ENCODE measurements at places on chromosomes 13 and 19. TPM values are rescaled to one million over a fixed set of nuclear protein-coding genes. Genes with fewer than 3 reads are reported as not detected.

The COL4A1 gene
- polyA plus RNA-seq: 146 TPM

The TNFRSF19 gene
- 6.8 TPM for polyA plus RNA-seq

DNA sequence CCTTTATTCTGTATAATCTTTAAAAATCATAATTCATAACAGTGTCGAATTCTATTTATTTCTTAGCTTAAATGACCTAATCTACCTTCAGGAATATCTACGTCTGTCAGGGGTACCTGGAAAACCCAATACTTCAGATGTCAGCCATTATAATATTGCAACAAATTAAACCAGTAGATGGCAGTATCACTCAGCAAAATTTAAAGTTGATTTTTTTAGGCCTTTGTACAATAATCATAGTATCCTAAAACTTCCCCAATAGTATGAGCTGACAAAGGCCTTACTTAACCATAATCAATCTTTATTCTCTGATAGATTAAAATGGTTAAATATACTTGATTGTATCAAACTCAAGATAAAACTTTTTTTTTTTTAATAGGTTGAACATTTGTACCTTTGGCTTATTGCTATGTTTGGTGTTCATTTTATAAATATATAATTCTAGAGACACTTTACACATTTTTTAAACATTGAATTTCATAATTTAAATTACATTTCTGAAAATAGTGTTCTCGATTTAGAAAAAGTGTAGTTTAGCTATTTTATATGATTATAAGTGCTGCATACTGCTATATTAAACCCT, 830.2 kb upstream of the SPRY2 start:
- DNase-seq: peak; percentile 11

- DNase-seq: no peak
Measured at GRCh38 chr13:29743201-29743786, 107.1 kb downstream of the UBL3 start.

The ZNF816 gene
- polyA plus RNA-seq: 14.5 TPM

DNA sequence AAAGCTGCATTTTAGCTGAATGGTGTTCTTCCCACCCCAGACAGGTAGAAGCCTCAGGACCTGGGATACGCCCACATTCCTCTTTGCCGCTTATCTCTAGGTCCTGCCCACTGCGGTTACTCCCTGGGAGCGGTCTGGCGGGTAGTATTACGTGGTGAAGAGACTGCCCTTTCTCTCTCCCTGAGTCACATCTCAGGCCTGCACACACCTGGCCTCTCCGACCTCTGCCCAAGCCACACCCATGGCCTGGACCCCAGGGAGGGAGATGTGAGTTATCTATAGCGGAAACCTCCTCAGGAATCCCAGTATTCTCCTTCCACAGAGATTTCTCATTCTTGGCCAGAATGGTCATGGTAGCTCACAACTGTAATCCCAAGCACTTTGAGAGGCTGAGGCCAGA, 17.3 kb downstream of the RHPN2 start:
- DNase-seq: peak; percentile 99

DNA sequence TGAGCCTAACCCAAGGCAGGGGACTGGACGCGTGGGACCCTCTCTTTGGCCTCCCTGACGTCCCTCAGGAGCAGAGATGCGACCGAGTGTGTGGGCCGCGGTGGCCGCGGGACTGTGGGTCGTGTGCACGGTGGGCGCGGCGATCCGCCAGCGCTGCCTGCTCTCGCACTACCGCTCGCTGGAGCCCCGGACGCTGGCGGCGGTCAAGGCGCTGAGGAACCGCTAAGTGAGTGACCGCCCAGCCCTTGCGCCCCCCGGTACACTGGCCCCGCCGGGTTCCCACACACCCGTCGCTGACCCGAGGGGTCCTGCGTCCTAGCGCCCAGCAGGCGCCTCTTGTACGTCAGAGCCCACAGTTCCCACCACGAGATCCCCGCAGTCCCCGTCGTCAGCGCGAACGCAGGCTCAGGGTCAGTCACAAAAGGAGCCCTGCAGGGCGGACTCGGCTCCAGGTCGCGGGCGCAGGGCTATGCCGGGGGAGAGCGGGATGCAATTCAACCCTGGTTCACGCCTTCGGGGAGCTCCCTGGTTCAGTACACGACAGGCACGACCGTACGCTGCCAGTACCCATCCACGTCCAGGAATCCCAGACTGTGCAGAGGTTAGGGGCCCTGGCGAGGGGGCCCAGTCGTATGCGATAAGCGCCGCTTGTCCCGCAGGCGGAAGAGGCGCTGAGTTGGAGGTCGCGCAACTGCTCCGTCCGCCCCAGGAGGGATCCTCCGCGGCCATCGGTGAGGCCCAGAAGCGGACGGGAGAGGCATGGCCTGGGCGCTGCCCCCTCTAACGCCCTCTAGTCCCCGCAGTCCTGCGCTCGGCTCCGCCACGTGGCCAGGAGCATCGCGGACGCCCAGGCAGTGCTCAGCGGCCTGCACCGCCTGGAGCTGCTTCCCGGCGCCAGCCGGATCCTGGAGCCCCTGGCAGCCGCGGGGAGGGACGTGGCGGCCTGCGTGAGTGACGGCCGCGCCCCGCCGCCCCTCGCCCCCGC, 3.6 kb upstream of the IFNL2 start:
- no peak for DNase-seq

- no peak for DNase-seq
Measured at GRCh38 chr19:6340493-6341201, 7.2 kb upstream of the ACER1 start.
